ENCODE measurements at places on chromosomes 11 and 22. TPM values are rescaled to one million over a fixed set of nuclear protein-coding genes. Genes with fewer than 3 reads are reported as not detected.
A peak's percentile ranks its signal among the peaks of the same experiment; 100 is the strongest.

ANKK1 gene
- 0.16 TPM for total RNA-seq

SCN3B gene
- total RNA-seq, result 1.3 TPM

CD81 gene
- 538 TPM for total RNA-seq

RTN4R gene
- total RNA-seq, result 1.3 TPM

APLP2 gene
- total RNA-seq, result 414 TPM

TREH gene
- total RNA-seq, result not detected

ZNF70 gene
- total RNA-seq, result 14.0 TPM

SYT12 gene
- 5.5 TPM for total RNA-seq

PGA5 gene
- 1.0 TPM for total RNA-seq

TPP1 gene
- total RNA-seq, result 79.5 TPM

SLC22A6 gene
- total RNA-seq, result not detected

DNA sequence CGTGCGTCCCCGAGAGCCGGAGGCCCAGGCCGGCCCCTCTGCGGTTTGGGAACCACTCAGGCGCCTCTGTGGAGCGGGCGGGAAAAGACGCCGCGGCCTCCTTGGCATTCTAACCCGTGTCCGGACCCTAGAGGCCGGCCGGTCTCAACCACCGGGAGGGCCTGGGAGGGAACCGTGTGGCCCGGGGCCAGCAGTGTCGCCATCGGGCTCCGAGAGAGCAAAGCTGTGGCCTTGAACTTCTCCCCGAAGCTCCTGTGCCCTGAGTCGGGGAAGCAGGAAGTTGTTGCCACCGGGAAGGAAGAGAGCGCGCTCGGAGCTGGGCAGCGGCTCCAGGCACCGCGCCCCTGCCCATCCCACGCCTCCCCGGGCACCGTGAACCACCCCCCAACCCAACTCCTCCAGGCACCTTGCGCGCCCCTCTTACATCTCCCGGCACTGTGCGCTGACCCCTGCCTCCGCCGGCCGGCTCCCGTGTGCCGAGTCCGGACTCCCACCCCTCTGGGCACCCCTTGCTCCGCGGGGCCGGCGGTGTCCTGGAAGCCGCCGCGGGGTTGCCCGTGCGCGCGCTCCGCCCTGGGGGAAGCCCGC is 80.0 kb upstream of the PPARA start:
- DNase-seq, result peak; percentile 93

DNA sequence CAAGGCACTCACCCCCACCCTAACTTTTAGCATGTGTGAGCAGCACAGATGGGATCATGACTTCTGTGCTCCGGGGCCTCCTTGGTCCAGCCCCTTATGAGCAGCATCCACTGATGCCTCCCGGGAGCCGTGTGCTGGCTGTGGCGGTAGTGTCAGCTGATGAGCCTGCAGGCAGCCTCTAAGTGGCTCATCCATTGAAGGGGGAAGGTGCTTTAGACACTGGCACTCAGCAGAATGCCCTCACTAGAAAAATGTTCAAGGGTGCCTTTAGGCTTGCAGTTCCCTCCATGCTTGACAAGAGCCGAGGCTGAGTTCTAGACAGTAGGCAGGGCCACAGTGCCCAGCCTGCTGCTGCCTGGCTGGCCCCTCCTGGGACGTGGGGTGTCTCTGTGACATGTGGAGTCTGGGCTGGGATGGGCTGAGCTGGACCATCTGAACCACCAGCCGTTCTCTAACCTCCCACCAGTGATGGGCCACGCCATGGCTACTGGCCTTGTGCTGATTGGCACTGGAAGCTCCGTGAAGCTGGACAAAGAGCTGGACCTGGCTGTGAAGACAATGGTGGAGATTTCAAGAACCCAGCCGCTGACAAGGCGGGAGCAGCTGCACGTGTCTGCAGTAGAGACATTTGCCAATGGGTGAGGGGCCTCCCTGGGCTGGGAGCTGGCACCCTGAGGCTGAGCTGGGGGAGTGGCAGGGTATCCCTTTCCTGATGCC is 5.8 kb downstream of the TTC38 start:
- no peak for DNase-seq

- no peak for DNase-seq
Observed at GRCh38 chr22:47918276-47918921, 1155.9 kb downstream of the TBC1D22A start.

GRCh38 chr11:2928605-2929530 is at the start of gene PHLDA2:
PHLDA2 (minus strand) TSS chr11:2929420; CDS start chr11:2929364, 56 bp downstream.
- peak; percentile 80 for DNase-seq

DNA sequence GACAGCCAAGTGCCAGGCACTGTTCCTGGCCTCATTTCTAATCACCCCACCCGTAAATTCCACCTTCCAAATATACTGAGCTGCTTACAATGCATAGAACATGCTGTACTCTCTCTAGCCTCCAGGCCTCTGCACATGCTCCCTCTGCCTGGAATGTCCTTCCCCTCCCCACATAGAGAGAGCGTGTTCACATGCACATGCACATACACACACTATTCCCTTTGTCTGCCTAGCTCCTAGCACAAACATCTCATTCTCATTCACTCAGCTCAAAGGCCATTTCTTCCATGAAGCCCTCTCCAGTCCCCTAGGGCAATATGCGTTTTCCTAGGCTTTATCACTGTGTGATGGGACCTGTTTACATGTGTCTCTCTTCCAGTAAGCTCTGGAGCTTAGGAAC is 144.6 kb downstream of the WT1 start:
- DNase-seq, result no peak

DNA sequence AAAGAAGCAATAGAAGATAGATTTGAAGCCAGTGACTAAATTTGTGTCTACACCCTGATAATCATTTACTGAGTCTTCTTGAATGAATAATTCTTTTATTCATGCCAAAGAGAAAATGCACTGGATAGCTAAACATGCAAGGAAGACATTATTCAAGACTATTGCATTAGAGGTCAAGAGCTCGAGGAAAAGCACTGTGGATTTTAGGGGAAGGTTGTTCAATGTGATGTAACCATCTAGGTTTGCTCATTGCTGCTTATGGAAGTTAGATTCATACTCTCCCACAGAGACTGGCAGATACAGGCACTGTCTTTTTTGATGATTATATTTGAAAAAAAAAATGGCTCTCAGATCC is 682.1 kb downstream of the KCNA4 start:
- no peak for DNase-seq

GRCh38 chr22:32794449-32795213 is 6.9 kb upstream of the TIMP3 start:
- no peak for DNase-seq

- DNase-seq, result no peak
Observed at GRCh38 chr11:133041181-133041580, 491.1 kb downstream of the OPCML start.

DNA sequence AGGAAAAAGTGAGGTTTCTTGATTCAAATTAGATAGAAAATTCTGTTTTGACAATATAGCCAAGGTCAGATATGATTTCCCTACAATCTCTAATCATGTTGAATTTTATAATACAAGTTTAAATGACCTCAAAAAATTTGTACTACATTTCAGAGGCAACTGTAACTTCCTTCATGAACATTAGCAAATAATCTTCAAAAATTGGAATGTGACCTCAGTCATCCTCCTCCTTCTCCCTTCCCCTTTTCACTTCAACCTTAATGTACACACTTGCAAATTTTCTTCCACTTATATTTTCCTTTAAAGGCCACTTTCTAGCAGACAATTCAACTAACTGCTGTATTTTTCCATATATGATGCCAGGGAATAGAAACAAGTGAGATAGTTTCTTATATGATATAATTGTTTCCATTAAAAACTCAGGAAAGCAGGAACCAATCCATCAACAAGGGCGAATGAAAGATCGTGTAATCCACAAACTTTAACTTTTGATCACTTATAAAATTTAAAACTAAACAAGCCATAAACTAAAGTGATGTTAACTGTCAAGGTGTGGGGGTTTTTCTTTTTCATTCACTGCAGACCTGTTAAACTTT is 60.3 kb downstream of the MAML2 start:
- DNase-seq, result no peak

GRCh38 chr11:3939651-3940190 is 84.3 kb downstream of the STIM1 start:
- DNase-seq, result no peak

GRCh38 chr11:1032310-1032891 is 4.1 kb downstream of the MUC6 start:
- no peak for DNase-seq

GRCh38 chr11:206002-206384 is 1.2 kb downstream of the BET1L start:
- peak; percentile 72 for DNase-seq

GRCh38 chr11:103633819-103634590 is 402.4 kb upstream of the DDI1 start:
- DNase-seq, result no peak

GRCh38 chr11:78657441-78657840 is 82.8 kb upstream of the NARS2 start:
- DNase-seq, result no peak

DNA sequence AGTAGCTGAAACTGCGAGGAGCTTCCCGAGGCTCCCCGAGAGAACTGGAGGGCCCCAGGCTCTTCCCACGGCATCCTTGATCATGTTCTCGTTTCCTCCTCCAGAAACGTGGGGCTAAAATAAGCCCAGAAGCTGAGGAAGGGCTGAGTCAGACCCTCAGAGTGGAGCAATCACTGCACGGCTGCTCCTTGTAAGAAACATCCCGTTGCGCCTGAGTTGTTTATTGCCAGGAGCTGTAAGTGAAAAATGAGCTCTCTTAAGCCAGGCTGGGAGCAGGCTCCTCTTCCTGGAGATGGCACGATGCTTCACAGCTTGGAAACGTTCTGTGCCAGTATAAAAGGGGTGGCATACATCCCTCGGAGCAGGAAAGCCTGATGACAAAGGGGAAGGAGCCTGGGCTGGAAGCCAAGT is 47.3 kb upstream of the SYN3 start:
- DNase-seq, result no peak

- no peak for DNase-seq
Observed at GRCh38 chr11:6482441-6482840, 1.1 kb downstream of the TIMM10B start.

- DNase-seq, result peak; percentile 75
Observed at GRCh38 chr11:112163875-112164685, at the start of gene IL18. IL18 (minus strand) TSS chr11:112164094; CDS start chr11:112155053, 9,041 bp downstream.

- DNase-seq, result no peak
Observed at GRCh38 chr22:48309836-48310235, 1517.8 kb downstream of the BRD1 start.

DNA sequence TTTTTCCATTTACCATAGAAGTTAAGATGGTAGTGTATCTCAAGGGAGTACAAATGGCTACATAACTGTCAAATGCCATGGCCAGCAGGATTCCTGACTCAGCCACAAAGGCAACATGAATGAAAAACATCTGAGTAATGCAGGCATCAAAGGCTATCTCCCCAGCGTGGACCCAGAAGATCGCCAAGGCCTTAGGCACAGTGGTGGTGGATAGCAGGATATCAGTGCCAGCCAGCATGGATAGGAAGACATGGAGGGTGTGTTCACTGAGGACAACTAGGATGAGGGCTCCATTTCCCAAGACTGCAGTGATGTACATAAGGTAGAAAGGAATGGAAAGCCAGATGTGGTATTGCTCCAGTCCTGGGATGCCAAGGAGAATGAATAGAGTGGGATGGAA is 18.0 kb downstream of the OR52B2 start:
- DNase-seq, result no peak

DNA sequence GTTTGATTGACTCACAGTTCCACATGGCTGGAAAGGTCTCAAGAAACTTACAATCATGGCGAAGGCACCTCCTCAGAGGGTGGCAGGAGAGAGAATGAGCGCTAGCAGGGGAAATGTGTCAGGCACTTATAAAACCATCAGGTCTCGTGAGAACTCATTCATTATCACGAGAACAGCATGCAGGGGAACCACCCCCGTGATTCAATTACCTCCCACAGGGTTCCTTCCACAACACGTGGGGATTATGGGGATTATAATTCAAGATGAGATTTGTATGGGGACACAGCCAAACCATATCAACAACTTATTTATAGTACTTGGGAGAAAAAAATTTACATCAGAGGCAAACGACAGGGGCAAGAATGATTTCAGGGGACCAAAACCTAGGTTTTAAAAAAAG is 3.0 kb downstream of the ME3 start:
- DNase-seq, result no peak

DNA sequence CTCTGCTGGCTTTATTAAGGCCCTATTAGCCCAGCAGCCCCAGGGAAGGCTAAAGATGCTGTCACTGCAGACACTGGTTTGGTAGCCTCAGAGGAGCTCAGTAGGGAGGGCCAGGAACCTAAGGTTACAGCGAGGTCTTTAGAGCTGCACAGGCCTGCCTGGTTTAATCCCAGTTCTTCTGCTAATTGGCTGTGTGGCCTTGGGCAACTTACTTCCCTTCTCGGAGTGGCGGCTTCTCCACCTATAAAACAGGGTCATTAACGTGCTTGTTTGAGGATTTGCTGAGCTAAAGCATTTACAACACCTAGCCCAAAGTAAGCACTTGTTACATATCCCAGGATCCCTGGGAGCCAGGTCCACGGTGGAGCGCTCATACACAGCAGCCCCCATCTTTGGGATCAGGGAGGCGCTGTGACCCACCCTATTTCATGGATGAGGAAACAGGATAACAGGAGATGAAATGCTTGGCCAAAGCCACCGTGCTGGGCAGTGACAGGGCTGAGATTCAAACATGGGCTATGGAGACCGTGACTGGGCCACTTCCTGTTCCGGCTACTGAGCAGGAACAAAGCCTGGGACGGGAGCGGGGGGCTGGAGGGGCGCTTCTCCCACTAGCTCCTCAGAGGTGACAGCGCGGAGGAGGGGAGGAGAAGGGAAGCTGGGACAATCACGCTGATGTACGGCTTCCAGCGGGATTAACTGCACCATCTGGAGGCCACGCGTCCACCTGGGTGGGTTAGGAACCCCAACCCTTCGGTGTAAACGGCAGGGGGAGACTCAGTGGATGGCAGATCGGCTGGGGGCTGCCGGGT is 61.5 kb downstream of the IGLL1 start:
- no peak for DNase-seq

GRCh38 chr11:58433638-58434203 is 5.8 kb upstream of the OR5B2 start:
- DNase-seq, result no peak

DNA sequence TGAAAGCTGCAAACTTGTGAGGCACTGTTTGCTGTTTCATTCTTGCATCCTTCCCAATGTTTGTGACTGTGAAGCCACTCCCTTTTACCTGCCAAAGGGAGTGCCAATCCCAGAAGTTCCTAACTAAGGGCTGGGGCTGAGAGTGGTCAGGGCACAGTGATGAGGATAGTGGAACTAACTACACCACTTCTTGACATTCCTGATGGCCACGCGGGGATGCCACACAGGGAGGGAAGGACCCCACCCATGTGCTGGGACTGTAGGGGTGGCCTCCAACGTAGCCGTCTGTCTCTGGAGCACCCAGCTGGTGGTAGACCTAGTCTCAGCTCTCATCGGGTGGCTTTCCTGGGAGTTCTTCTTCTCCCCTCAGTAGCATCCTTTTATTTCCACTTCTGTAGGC is 335.5 kb downstream of the CADM1 start:
- DNase-seq, result no peak

GRCh38 chr22:44541671-44542319 is 43.8 kb upstream of the RTL6 start:
- DNase-seq, result no peak

GRCh38 chr11:63023841-63024648 is 8.4 kb upstream of the SLC22A8 start:
- DNase-seq, result peak; percentile 93
